Gastrocnemius medialis (tissue), 4 donors: ENCODE measurements at places on chromosomes 11 and 22. TPM values are rescaled to one million over a fixed set of nuclear protein-coding genes. Genes with fewer than 3 reads are reported as not detected.

Gene SHISAL1
- 0.03 TPM for total RNA-seq

Gene TUBA8
- total RNA-seq = 114 TPM

Gene CCDC86
- total RNA-seq = 23.8 TPM

Gene HPX
- not detected for total RNA-seq

Gene MN1
- 34.8 TPM for total RNA-seq

Gene GPHA2
- not detected for total RNA-seq

Gene C1QTNF4
- not detected for total RNA-seq

Gene NAALADL1
- 4.0 TPM for total RNA-seq

Gene SMPD1
- total RNA-seq = 40.0 TPM

Gene NRXN2
- 0.85 TPM for total RNA-seq

Gene GTSE1
- 0.49 TPM for total RNA-seq

Gene ANO1
- total RNA-seq = 4.7 TPM

Gene KCNJ5
- total RNA-seq = 0.46 TPM

Gene CBL
- total RNA-seq = 4.7 TPM

Gene SLC25A18
- total RNA-seq = 9.3 TPM

Gene IL17RA
- total RNA-seq = 3.5 TPM

Gene MIAT
- not detected for total RNA-seq

Gene NPAS4
- total RNA-seq = not detected

- no peak for DNase-seq
These were observed 37.3 kb upstream of the TEAD1 start for GRCh38 chr11:12636871-12637410.

DNA sequence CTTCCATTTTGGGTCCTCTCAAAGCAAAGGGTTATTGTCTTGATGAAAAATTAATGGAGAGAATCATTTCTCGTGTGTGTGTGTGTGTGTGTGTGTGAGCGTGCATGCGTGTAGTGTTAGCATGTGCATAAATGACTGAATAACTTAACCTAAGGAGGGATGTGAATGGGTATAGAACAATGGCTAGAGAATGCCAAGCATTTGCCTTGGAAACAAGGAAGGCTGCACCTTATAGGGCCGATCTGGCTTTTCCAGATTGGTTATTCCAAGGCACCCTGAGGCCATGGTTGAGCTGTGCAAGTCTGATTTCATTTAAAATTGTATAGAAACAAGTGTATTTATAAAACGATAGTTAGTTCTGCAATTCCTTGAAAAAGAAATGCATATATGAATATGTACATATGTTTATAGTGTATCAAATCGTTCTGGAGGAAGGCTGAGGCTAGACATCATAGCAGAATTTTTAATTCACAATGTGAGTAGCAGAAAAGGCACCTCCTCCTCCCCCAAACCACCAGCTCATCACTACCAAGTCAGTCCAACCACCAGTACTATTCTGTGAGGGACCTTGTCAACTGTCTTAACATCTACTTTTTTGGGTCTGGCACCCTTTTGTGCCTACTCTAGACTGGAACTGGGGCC is 322.7 kb upstream of the ISX start:
- no peak for DNase-seq

DNA sequence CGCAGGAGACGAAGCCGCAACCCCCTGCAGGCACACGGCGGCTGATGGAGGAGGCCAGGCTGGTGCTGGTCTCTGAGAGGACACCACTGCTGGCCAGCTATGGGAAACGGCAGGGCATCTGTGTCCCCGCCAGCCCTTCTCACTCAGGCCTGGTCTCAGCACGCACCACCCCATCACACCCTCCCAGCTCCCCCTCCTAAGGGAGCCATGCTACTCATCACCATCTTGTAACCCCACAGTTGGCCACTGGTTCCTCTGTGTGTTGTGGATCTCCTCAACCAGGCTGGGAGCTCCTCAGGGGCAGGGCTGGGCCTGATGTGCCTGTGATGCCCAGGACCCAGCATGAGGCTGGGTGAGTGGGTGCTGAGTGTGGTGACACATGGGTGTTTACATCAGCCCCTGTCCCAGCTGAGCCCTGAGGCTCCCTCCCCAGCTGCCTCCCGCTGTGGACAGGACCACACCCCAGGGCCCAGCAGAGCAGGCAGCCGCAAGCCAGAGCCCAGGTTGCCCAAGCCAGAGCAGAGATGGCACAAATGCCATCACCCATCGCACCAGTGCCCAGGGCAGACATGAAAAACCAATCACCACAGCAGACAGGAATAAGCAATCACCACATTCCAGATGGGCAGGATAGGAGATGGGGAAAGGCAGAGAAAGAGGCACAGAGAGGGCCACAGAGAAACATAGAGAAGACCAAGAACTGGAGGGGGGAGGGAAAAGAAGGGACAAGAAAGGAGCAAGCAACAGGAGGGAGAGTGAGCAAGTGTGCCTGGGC is 8.2 kb downstream of the ARVCF start:
- no peak for DNase-seq

DNA sequence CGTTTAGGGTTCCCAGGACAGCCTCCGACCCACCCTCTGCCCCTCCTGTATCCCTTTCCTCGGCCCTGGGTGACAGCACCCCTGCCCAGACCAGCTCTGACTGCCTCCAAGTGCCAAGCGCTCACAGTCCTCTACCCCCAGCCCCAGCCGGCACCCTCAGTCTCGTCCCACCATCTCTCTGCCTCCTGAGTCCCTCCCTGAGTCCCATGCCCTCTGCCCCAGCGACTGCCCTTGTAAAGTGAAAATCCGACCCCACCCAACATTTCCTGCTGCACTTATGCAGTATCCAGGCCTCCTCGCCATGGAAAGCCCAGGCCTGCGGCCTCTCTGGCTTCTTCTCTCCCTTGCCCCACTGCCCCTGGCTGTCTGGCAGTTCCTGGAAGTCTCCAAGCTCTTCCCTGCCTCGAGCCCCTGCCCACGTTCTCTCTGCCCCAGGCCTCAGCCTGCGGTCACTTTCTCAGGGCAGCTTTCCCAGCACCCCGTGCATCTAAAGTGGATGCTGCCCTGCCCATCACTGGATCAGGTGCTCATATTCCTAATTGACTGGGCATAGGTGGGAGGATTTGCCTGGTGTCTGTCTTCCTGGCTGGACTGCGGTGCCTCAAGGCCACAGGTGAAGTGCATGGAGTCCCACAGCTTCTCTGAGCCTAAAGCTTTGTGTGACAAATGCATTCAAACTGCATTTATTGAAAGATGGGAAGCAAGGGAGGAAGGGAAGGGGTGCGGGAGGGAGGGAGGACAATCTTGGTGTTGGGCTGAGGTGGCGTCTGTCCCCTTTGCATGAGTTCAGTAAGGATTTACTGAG is 17.7 kb upstream of the IL2RB start:
- no peak for DNase-seq

DNA sequence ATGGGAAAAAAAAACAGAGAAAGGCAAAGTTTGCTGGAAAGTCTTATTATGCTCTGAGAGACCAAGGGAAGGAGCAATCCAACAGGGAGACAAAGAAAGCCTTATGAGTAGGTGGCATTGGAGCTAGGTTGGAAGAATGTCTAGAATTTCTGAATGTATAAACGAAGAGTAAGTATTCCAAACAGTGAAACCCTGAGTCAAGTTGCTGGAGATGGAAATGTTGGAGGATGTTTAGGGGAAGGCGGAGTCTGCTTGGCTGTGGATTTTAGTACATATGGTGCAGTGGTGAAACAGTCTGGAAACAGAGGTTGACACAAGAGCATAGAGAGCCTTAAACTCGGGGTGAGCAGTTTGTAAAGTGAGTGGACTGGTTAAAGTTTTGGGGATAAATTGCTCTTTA is 314.8 kb upstream of the CADM1 start:
- no peak for DNase-seq

DNA sequence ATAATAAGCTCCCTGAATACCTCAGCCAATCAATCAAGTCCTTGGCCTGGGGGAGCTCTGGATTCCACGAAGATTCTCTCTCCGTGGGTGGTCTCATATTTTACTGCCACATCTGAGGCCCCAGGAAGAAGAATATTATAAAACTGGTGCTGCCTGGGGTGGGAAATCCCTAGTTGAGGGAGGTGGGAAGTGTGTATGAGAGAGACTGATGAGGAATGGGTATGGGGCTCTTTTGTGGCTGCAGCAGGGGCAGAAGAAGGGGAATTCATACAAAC is 71.5 kb downstream of the SYN3 start:
- DNase-seq = no peak

- no peak for DNase-seq
These were observed 8.5 kb downstream of the TMEM258 start for GRCh38 chr11:61783717-61784505.

GRCh38 chr22:35540595-35541253 is at the start of gene RASD2:
Gene RASD2 (plus strand): TSS chr22:35540831. CDS start chr22:35546810, 5,979 bp downstream.
- DNase-seq = no peak

DNA sequence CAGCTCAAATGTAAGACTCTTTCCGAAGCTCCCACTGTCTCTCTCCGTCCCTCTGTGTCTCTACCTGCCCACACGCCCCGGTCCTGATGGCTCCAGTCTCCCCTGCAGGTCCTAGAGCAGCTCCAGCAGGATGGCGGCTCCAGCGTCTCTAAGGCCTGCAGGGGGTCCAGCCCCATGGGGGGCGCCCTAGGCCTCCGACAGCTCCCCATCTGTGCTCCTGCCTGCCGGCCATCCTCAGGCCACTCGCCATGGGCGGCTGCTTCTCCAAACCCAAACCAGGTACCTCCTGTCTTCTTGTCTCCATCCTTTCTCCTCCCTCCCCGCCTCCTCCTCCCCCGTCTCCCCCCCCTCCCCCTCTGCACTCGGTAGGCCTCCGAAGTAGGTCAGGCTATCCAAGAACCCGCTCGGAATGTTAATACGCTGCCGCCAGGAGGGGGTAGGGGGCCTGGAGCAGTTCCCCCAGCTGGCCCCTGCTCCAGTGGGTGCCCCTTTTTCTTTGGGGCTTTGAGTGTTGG is 699 bp downstream of the AIFM3 start:
- DNase-seq = no peak

DNA sequence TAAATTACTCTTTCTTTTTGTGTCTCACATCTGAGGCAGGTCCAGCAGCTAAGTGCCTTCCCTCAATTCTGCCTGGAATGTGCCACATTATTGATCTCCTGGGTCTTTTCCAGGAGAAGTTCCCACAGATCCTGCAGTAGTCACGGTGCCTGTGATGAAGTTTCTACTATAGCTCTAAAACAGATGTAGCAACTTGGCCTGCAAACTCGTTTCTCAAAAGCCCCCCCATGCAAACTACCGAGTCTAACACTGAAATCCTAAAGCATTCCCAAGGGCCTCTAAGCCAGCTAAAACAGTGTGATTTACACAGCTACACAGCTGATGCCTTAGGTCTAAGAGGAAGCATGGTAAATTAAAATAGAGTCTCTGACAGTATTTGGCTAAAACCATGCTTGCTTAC is 54.3 kb downstream of the DDI1 start:
- no peak for DNase-seq

GRCh38 chr11:10797001-10797400 is 11.7 kb downstream of the EIF4G2 start:
- DNase-seq = no peak

- DNase-seq = no peak
These were observed 15.8 kb downstream of the GTPBP1 start for GRCh38 chr22:38721551-38721950.

GRCh38 chr11:64879244-64879900 is 951 bp upstream of the EHD1 start:
- DNase-seq = no peak

DNA sequence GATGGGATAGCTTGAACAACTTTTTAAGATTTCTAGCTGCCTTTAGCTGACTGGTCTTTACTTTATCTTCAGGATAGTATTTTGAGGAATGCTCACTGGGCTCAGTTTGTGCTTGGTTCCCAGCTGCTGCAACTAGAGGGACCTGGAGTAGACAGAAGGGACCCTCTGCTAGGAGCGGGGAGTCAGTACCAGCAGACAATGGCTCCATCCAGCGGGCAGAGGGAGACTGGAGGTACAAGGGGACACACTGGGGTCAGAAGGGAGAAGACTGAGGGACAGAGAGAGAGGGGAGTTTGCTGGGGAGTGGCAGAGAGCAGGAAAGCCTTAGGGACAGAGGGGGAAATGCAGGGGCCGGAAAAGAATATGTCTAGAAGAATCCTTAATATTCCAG is 22.0 kb upstream of the ACER3 start:
- DNase-seq = no peak

- DNase-seq = no peak
These were observed 25.2 kb downstream of the MORC2 start for GRCh38 chr22:30943368-30943767.

DNA sequence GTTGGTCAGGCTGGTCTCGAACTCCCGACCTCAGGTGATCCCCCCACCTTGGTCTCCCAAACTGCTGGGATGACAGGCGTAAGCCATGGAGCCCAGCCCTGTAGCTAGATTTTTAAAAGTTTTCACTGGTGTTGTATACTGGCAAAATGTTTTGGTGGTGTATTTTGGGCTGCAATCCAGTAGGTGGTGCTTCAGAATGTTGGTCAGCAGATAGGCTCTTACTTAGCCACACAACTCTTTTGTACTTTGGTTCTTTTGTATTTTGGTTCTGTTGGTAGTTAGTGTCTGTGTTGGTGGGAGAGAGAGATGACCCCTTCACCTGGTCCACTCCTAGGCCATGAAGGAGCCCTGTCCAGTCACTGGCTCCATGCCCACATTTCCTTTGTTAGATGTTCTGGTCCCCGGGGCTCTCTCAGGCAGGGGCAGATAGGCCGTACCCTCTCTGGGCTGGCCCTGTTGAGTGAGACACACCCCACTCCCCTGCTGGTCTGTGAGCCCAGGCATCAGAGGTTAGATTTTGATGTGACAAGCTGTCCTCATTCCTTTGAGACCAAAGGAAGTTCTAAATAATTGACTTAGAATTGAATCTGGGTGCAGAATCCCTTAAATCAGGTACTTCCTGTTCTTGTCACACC is 123.8 kb downstream of the DDX10 start:
- DNase-seq = no peak

- no peak for DNase-seq
These were observed 4.3 kb downstream of the IGSF22 start for GRCh38 chr11:18721561-18722292.

DNA sequence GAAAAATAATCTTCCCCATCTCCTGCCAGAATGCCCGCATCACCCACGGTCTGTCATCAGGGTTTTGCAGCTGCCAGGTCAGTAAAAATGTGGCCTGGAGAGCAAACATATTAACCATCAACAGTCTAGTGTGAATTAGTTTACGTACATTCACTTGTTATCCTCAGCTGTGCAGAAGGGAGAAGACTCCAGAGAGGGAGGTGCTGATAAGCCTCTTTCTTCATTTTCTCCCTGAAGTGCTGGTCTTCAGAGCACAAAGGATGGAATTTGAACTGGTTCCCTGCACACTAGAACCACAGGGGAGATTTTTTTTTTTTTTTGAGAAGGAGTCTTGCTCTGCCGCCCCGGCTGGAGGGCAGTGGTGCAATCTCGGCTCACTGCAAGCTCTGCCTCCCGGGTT is 8.2 kb downstream of the FGF19 start:
- no peak for DNase-seq

DNA sequence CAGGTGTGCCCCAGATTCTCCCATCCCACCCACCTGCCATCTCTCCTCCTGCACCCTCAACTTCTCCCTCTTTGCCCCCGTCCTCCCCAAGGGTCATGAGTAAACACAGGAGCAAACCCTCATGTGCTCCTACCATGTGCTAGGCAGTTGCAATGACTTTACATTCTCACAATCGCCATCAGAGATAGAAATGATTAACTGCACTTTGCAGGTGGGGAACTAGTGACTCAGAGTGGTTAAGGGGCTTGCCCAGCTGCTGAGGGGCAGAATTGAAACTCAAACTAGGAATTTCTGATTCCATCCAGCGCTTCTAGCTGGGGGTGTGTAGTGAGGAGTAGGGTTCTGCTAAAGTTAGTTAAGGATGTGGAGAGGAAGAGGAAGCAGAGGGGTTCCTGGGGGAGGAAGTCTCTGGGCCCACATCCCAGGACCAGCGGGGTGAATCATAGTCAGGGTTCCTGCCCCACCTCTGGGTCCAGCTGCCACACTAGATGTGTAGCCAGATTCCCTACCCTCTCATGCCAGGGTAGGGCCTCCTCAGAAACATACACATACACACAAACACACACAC is 16.0 kb upstream of the PRG2 start:
- DNase-seq = no peak

GRCh38 chr11:120660024-120660565 is 148.5 kb downstream of the GRIK4 start:
- DNase-seq = no peak
